ENCODE measurements at places on chromosomes 13 and 19.

DNA sequence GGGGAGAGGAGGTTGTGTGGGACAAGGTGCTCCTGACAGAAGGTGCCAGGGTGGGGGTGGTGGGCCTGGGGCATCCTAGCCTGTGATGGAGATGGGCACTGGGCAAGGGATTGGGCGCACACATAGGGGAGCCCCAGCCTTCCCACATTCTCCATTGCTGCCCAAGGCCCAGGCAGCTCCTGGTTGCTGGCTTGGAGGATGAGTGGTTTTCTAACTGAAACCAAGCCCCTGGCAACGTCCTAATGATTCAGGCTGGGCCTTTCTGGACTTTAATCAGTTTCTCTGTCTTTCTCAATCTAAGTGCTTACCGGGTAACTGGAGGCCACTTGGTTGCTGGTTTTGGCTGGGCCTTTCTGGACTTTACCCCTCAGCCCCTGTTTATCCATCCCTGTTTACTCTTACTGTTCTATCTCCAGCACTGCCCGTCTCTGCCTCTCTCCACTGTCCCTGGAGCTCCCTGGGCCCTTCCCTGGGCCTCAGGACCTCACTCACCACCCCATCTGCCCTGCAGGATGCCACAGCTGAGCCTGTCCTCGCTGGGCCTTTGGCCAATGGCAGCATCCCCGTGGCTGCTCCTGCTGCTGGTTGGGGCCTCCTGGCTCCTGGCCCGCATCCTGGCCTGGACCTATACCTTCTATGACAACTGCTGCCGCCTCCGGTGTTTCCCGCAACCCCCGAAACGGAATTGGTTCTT is 354 bp downstream of the CYP4F3 start:
- DNase-seq, result no peak

DNA sequence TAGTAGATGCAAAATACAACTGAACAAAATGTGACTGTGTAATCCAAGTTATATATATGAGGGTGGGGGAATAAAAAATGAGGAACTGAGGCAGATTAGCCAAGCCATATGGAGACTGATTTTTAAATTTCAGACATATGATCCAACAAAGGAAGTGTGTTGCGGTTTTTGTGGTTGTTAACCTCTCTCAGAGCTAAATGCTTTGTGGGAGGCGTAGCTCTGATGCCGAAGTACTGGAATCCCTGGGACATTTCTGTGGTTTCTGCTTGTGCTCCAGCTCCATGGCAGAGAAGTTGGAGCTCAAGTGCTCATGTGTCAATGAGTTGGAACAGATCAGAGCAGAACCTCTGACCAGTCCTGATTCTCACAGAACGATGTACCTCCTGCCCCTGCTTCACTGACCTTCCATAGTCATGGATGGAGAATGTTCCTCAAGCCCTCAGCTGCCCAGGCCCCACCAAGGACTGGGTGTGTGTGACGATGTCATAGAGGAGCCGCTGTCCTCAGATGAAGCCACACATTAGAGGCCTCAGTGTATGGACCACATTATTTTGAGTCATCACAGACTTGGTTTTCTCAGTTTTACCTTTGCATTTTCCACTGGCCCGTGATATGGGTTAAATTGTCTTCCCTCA is 107.6 kb downstream of the SOX1 start:
- no peak for DNase-seq

DNA sequence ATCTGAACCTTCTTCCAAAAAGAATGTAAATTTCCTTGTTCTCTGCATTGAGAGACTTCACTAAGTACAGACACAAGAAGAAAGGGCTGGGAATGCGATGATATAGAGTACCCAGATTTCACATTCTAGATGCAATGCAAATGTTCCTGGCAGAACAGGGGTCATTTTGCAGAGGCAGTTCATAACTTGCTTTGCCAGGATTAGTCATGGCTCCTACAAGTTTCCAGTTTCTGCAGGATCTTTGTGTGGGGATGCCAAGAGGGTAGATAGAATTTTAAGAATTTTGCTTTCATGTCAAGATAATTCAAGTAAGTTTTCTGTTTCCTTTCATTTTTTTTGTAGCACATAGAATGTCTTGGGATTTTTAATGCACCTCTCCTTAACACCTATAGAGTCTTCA is 181.2 kb downstream of the FGF9 start:
- no peak for DNase-seq

GRCh38 chr13:44815623-44816022 is 173.6 kb downstream of the NUFIP1 start:
- DNase-seq, result no peak

GRCh38 chr19:51377422-51377821 is 5.0 kb upstream of the NKG7 start:
- no peak for DNase-seq

GRCh38 chr13:24893863-24894262 is 129.9 kb downstream of the RNF17 start:
- DNase-seq, result no peak

GRCh38 chr19:20078581-20079031 is 806 bp downstream of the ZNF90 start:
- DNase-seq, result no peak

- no peak for DNase-seq
Observed at GRCh38 chr13:99827011-99827772, 144.4 kb downstream of the ZIC5 start.

DNA sequence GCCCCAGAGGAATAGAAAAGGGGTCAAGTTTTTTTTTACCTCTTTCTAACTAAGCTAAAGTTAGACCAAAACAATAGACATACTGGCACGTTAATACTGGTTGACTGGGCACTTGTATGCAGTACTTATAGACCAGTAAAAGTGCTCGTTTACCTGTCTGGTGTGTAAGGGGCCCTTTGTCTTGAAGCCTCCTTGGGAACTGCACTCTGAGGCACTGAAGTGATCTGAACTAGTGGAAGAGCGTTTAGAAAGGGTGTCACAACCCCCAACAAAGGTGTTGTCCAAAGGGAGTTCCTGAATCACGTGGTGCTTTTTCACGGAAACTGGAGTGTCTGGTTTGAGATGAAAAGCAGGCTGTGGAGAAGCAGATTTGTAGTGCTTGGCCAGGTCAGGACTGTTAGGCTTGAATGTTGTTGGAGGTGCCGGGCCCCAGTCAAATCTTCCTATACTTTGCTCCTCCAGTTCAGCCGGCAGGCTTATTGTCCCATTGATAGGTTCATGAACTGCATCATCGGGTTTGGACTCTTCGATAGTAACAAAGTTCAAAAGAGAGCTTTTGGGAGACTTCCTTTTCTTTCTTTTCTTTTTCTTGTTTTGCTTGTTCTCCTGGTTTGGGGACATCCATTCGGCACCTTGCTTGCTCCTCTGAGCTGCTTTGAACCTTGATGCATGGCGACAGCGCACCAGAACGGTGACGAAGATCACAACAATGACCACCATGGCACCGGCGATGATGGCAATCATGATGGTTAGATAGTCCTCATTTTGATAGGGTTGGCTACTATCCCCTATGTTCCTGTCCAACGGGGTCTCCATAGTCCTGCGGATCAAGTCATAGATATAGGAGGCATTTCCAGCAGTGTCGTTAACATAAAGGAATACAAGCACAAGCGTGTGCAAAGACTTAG is 4.6 kb downstream of the PCDH9 start:
- no peak for DNase-seq

DNA sequence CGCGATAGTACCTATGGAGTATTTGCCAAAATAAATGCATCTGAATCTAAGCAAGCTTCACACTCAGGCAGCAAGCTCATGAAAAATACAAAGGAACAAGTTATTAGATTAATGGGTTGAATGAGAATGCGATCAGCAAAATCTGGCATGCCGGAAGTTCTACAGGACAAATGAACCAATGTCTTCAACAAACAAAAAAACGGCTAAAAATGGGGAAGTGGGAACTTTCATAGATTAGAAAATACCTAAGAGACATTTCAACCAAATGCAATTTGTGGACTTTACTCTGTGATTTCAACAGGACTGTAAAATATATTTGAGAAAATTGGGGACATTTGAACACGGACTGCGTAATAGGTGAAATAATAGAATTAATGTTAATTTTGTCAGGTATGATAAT is 22.4 kb upstream of the RNASEH2B start:
- DNase-seq, result no peak

- no peak for DNase-seq
Observed at GRCh38 chr13:31538067-31539042, 201.0 kb upstream of the RXFP2 start.

DNA sequence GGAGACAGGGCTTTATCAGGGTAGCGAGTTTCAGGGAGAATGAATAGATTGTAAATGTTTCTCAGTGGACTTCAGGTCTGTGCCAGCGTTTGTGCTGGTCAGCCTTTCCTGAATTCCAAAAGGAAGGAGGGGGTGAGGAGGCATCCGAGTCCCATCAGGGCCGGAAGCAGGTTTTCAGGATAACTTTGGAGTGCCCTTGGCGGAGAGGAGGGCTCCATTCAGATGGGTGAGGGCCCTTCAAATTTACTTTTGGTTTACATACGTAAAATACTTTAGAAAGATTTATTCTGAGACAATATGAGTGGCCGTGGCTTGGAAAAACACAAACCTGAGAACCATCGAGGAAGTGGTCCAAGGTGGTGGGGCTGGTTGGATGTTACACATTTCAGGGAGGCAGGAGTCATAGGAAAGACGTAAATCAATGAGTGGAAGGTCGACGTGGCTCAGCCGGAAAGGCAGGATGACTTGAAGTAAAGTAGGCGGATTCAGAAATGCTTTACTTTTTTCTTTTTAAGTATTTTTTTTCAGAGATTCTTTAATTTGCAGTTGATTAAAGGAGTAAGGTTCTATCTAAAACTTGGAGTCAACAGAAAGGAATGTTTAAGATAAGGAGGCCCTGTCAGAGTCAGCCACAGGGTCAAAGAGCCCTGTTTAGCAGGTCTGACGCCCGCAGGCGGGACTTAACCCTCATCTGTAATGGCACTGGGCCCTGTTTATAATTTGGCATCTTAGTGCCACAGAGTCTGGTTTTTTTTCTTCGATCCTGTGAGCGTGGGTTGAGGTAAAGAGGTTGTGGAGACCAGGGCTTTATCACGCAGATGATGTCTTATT is 32.8 kb downstream of the ATP11A start:
- DNase-seq, result no peak

DNA sequence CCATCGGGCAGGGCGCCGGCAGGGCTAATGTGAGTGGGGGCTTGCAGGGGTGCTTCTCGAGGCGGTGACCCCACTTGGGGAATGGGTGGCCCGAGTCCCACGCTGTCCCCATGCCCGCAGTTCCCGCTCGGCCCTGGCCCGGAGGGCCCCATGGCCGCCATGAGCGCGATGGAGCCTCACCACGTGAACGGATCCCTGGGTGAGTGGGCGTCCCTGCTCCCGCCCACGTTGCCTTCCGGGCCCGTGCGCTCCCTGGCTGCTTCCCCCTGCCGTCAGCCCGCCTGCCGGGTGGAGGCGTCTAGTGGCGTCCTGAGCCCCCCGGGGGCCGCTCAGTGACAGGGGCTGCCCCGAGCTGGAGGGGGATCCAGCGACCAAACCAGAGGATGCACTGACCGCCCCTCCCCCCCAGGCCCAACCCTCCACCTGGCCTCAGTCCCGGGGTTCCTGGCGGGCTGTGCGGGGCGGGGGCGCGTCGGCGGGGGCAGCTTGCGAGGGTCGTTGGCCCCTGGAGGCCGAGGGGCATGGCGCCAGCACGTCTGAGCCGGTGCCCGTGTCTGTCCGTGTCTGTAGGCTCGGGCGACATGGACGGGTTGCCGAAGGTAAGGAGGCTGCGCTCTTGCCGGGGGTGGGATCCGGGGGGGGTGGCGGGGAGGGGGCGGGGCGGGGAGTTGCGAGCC is 4.8 kb downstream of the ISYNA1 start:
- no peak for DNase-seq

GRCh38 chr13:44932171-44932849 is 57.0 kb downstream of the NUFIP1 start:
- no peak for DNase-seq

DNA sequence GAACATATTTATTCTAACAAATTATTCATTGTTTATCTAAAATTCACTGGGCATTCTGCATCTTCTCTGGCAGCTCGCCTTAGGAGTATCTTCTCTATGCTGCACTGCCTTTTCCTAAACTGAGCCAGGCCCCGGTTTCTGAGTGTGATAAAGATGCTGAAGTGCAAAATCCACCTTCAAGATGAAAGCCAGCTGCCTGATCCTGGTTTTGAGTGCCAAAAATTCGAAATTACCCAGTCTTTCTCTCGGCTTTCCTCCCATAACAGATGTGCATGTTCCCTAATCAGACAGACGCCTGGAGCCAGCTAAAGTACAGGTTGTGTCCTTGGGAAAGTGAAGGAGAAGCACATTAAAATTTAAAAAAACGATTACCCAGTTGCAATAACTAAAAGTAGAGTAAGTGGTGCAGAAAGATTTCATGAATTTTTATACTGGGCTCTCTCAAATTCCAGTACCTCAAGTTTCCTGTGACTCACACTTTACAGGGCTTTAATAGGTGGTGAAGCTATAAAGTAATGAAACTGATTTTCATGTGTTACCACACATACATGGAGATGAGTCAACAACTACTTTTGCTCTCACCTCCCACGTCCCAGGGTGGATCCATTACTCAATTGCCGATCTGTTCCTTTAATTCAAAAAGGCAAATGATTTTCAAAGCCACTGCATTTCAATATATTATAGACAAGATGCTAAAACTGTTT is 65.0 kb upstream of the GTF2F2 start:
- DNase-seq, result no peak

GRCh38 chr13:109722068-109722467 is 64.3 kb downstream of the IRS2 start:
- DNase-seq, result no peak

- DNase-seq, result peak; percentile 68
Observed at GRCh38 chr13:75458696-75459422, 23.1 kb downstream of the TBC1D4 start.

DNA sequence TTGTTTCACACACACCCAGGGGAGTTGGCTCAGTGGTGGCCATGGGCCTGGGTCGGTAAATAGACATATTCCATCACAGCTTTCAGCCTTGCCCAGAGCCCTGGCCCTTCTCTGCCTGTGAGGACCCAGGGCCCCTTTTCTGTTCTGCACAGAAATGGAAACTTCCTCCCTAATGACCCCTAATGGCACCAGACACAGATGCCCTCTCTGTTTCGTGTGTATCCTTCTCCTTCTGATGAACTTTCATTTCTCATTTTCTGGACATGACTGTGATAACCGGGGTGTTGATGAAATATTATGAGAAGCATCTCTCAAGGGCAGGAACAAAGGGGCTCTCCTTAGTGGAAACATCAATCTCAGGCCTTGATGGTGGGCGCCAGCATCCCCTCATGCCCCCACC is 12.8 kb downstream of the LILRA1 start:
- DNase-seq, result no peak

DNA sequence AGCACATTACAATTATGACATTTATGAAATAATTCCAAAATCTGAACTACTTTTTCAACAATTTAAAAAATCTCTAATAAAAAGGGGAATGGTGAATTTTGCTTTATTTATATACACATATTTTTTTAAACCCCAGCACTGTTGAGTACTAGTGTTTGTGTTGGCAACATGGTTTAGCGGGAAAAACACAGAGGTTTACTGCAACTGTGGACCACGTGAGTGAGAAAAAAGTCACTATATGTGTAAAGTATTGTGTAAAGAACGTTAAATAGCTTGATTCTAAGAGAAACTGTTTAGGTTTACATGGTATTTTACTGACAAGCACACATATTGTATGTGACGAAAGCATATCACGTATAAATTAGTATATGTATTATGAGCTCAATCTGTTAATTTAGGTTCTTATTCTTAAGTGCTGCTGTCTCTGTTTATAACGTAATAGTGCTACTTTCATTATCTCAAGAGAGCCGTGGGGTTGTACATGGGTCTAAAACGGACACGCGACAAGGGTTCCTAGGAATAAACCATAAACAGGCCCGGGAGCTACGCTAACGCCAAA is 617 bp downstream of the SKA3 start:
- no peak for DNase-seq
